ENCODE measurements at places on chromosomes 16 and 17. TPM values are rescaled to one million over a fixed set of nuclear protein-coding genes. Genes with fewer than 3 reads are reported as not detected.

DNA sequence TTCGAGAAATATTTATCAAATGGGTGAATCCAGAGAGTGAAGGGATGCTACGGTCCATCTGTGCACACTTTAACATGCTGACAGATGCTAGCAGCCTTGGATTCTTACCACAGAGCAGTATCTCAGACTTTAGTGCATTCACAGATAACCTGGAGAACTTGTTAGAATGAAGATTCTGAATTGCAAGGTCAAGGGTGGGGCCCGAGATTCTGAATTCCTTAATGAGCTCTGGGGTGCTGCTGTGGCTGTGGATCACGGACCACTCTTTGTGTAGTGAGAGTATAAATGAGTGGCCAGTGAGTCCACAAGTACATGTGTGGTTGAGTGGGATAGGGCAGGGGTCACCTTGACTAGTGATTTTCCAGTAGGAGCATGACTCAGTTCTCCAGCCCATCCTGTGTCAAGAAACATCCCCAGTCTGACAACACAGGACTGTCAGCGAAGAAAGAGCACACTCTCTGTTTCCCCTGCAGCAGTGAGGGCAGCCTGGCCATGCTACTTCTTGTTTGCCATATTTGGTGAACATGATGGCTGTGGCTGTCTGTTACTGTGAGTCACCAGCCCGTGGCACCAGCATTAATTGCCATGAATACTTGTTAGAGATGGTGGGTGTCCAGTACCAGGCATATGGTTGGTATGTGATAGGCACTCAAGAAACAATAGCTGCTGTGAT lies 13.0 kb upstream of the SALL1 start:
- no peak for ATAC-seq

DNA sequence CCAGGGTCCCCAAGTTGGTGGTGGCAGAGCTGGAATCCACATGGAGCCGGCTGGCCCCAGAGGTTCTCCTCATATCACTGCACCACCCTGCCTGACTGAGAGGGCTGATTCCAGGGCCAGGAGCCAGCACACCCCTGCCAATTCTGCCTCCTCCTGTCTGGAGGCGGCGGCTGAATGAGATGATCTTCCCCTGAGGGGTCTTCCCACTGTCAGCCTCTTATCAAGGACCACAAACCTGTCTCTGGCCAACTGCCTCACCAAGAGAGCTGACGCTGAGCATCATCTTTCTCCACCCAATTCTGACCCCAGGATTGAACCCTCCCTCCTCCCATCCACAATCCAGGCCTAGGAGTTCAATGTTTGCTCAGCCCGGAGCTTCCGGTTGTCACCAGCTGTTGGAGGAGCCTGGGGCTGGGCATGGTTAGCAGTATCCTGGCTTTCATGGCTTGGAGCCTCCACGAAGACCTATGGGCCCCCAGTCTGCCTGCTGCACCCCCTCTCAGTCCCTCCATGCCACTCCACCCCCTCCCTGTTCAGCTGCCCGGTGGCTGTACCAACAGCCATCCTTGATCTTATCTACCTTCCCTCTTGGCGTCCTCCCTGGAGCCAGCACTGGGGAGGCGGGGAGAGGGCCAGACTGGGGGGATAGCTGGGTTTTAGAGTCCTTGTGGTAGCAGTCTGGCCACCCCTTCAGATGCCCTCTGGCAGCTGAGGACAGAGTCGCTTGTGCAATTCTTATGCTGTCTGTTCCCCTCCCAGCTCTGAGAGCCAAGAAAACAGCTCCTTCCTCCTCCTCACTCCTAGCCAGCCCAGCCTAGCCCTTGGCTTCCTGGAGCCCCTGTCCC lies 25.6 kb downstream of the ABCC3 start:
- peak; percentile 14 for ATAC-seq

DNA sequence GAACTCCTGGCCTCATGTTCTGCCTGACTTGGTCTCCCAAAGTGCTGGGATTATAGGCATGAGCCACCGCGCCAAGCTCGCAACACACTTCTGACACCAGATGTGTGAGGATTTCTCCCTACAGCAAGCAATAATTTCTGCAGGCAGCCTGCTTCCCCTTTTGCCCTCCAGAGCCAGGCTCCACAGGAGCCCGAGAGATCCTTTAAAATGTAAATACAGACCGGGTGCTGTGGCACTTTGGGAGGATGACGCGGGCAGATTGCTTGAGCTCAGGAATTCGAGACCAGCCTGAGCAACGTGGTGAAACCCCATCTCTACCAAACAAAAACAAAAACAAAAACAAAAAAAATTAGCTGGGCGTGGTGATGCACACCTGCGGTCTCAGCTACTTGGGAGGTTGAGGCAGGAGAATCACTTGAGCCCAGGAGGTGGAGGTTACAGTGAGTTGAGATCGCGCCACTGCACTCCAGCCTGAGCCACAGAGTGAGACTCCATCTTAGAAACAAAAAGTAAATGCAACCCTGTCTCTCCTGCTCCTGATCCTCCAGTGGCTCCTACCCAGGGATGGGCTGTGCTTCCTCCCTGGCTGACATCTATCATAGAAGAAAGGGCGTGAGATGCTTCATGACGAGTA lies 14.7 kb downstream of the C16orf96 start:
- ATAC-seq = no peak

GRCh38 chr17:42502926-42503325 lies 33.1 kb upstream of the NAGLU start:
- ATAC-seq = no peak

GRCh38 chr16:50839920-50840729 lies 98.2 kb downstream of the CYLD start:
- ATAC-seq = no peak

DNA sequence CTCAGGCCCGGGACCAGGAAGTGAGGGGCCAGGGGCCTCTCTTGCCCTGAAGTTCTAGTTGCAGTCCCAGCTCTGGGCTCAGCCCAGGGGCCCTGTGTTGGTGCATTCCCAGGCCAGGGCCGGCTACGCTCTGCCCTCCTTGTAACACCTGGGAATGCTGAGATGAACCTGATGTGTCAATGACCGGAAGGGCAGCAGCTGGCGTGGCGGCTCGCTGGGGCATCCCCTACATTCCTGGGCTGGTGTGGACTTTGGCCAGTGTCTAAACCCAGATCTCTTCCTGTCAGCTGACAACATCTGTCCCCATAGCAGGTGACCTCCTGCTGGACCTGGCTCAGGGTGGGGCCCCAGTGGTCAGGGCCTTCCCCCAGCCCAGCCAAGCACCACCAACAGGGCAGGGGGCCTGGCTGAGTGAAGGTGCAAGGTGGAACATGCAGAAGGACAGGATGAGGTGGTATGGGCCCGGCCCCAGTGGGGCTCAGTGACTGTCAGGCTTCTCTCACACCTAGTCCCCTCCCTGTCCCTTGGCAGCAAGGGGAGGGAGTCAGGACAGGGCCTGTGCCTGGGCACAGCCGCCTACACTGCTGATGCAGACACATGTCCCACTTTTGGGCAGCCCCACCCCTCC lies 15.9 kb downstream of the FAM83G start:
- ATAC-seq = no peak

- no peak for ATAC-seq
Measured at GRCh38 chr16:63672493-63672892, 1449.4 kb downstream of the CDH11 start.

- ATAC-seq = peak; percentile 9
Measured at GRCh38 chr17:32564325-32564724, 77.5 kb downstream of the CDK5R1 start.

DNA sequence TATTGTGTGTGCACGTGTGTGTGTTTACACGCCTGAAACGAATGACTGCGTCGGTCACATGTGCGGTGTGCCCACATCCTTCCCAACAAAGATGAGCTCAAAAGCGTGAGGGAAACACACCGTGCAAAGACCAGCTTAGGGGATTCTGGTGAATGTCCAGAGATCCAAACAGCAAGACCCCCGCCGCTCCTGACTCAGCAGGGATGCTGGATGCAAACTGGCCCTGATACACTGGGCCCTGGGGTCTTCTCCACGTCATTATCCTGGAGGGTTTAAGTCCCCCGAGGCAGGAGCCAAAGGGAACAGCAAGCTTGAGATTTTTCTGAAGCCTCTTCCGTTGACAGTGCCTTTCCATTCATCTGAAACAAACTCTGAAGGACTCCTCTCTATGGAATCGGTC lies 59.2 kb downstream of the TBC1D16 start:
- no peak for ATAC-seq

GRCh38 chr16:67117716-67118115 lies 8.0 kb downstream of the PHAF1 start:
- no peak for ATAC-seq

- no peak for ATAC-seq
Measured at GRCh38 chr16:61374071-61374470, 662.2 kb downstream of the CDH8 start.

DNA sequence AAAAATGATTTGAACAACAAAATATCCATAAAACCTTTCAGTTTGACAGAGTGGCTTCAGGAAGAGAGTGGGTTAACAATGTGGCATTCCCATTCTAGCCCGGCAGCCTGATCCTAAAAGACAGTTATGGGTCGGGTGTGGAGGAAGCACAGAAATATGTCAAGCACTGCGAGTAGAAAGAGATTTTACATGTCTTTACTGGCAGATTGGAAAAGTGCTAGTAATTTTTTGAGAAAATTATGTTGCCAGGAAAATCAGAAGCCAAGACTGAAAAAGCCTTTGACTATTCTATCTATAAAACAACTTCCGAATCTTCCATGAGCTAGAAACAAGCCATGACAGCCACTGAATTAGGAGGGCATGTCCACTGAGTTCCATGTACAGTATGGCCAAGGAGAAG lies 5.8 kb downstream of the CCL2 start:
- no peak for ATAC-seq

G6PC1 gene
- total RNA-seq = not detected

SGCA gene
- 0.64 TPM for total RNA-seq

SLC2A4 gene
- total RNA-seq = 0.68 TPM

NFAT5 gene
- 28.3 TPM for total RNA-seq
